ENCODE measurements at places on chromosomes 5 and 9. TPM values are rescaled to one million over a fixed set of nuclear protein-coding genes. Genes with fewer than 3 reads are reported as not detected.

The TAF11L10 gene
- total RNA-seq, result not detected

The SPINK6 gene
- total RNA-seq, result not detected

The ZNF879 gene
- 5.2 TPM for total RNA-seq

The STKLD1 gene
- 1.6 TPM for total RNA-seq

The SMIM32 gene
- total RNA-seq, result 0.18 TPM

The RASGEF1C gene
- 0.82 TPM for total RNA-seq

The NUTM2G gene
- total RNA-seq, result 0.27 TPM

DNA sequence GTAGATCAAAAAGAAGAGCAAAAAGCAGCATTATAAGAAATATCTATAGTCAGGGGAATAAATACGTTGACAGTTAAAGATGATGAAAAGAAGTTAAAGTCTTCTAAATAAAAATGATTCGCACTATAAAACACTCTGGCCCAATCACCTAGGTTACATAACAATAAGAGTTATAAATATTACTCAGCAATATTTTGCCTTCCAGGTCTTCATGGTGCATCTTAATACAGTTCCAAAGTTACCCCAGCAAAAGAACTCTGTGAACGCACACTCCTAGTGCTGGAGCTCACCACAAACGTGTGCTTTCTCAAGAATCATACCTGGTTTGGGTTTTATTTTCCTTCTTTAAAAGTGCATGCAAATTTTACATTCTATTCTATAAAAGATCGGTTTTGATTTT is 44.7 kb downstream of the EPB41L4A start:
- no peaks in the 10 kb centered on the region for H3K27me3 ChIP-seq
- H3K4me1 ChIP-seq, result peaks cover 8% of the 10 kb centered on the region
- no peak for DNase-seq
- H3K36me3 ChIP-seq, result no peaks in the 10 kb centered on the region
- H3K27ac ChIP-seq, result no peak overlapping the region

DNA sequence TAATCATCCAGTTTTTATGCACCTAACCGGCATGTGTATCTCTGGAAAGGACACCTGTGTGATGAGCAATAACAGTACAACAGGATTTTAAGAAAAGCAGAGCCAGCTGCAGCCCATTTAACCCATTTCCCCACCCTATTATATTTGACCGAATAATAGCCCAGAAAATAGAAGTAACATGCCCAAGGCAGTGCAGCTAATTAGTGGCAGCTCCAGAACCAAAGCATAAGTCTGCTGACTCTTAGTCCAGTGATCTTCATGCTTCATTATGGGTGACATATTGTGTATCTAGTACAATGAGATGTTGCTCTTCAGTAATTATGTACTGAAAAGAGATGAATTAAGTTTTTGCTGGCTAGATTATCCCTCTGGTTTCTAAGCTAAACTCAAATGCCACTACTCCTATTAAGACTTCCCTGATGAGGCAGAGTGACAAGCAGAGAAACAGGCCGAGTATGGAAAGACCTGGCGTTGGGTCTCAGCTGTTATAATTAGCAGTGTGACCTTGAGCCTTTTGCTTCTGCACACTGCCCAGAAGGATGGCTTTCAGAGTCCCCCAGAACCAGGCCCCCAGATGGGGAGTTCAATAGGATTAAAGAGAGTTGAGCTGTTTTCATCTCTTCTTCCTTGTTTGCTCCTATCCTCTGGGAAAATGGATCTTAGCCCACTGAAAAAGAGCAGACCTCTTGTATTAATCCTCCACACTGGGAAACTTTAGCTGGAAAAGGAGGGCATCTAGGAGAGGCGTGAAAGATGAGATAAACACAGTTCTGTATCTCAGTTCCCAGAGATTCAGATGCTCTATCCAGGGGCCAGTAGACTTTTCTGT is 10.8 kb upstream of the C1QTNF3 start:
- H3K36me3 ChIP-seq, result peaks cover 5% of the 10 kb centered on the region
- no peaks in the 10 kb centered on the region for H3K27me3 ChIP-seq
- no peak overlapping the region for H3K27ac ChIP-seq
- no peak for DNase-seq
- no peak overlapping the region for H3K4me3 ChIP-seq

GRCh38 chr5:151869843-151870242 is 54.8 kb downstream of the GLRA1 start:
- no peaks in the 10 kb centered on the region for H3K36me3 ChIP-seq
- no peaks in the 10 kb centered on the region for H3K27me3 ChIP-seq
- no peak overlapping the region for H3K27ac ChIP-seq

DNA sequence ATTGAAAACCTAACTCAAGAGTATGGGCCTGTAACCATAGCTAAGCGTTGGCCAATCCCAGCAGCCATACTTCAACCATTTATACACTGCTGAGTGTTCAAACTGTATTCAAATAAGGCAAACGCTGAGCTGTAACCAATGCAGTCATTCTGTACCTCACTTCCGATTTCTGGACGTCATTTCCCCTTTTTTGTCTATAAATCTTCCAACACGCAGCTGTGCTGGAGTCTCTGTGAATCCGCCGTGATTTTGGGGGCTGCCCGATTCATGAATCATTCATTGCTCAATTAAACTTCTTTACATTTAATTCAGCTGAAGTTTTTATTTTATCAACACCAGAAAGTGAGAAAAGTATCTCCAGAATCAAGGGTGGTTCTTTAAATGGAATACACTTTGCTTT is 31.7 kb downstream of the MTX3 start:
- H3K4me3 ChIP-seq, result no peak overlapping the region
- no peaks in the 10 kb centered on the region for H3K27me3 ChIP-seq
- H3K36me3 ChIP-seq, result no peaks in the 10 kb centered on the region
- DNase-seq, result no peak
- H3K4me1 ChIP-seq, result peaks cover 24% of the 10 kb centered on the region

- H3K27me3 ChIP-seq, result no peaks in the 10 kb centered on the region
- peaks cover 24% of the 10 kb centered on the region for H3K4me1 ChIP-seq
- no peak for DNase-seq
- H3K27ac ChIP-seq, result peak overlapping the region; percentile 92
- peak overlapping the region; percentile 90 for H3K4me3 ChIP-seq
- H3K36me3 ChIP-seq, result peaks cover 37% of the 10 kb centered on the region
Measured at GRCh38 chr5:61162832-61163567, 732 bp upstream of the SMIM15 start.

DNA sequence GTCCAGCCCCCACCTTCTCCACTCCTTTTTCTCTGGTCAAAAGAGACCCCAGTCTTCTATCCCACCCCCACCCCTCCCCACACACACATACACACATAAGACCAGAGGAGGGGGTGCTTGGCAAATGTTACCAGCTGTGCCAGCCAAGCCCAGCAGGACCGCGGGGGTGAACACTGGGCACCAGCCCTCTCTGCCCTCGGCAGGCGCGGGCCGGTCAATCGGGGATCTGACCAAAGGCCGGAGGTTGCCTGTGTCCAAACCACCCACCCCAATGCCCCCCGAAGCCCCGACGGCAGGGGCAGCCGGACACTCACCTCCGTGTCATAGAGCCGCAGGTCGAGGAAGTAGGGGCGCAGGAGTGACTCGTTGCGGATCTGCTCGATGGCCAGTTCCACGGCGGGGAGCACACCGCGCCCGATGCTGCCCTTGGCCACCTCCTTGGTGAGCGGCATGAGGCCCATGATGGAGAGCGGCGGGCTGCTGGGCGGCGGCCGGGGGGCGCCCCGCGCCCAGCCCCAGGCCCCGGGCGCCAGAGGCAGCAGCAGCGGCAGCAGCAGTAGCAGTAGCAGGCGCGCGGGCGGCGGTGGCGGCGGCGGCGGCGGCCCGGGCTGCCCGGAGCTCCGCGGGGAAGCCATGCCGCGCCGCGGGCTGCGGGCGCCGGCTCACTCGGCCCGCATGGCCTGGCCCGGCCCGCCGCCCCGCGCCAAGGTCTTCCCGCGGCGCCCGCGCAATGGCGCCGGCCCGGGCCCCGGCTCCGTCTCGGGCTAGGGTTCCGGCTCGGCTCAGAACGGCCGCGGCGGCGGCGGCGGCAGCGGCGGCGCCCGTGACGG is 417 bp downstream of the GABBR2 start:
- no peak overlapping the region for H3K27ac ChIP-seq
- DNase-seq, result peak; percentile 23
- peaks cover 81% of the 10 kb centered on the region for H3K27me3 ChIP-seq
- peak overlapping the region; percentile 64 for H3K4me3 ChIP-seq
- peaks cover 8% of the 10 kb centered on the region for H3K4me1 ChIP-seq

- no peak overlapping the region for H3K27ac ChIP-seq
- H3K36me3 ChIP-seq, result no peaks in the 10 kb centered on the region
- no peak for DNase-seq
- peaks cover 14% of the 10 kb centered on the region for H3K4me1 ChIP-seq
Measured at GRCh38 chr5:158175934-158176481, 317.1 kb upstream of the CLINT1 start.

DNA sequence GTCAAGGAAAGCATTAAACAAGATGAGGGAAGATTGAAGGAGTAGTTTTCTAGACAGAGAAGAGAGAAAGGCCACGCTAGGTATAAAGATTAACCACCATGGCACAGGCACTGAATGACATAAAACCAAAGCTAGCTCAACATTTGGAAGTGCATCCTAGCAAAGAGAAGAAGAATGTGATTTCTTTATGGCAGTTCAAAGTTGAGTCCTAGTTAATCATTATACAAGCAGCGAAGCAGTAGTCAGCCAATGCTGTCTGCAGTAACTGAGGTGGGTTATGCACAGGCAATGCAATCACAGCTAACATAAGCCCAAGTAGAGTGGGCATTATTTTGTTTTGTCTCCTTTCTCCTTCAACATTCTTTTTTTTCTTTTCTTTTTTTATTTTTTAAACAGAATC is 24.0 kb upstream of the ANKRD31 start:
- no peak overlapping the region for H3K4me3 ChIP-seq
- H3K27ac ChIP-seq, result no peak overlapping the region
- H3K36me3 ChIP-seq, result peaks cover 8% of the 10 kb centered on the region
- DNase-seq, result no peak
